ENCODE measurements at places on chromosomes 16 and 17.

GRCh38 chr16:71853413-71853812 is 7.6 kb downstream of the ATXN1L start:
- no peak for DNase-seq

DNA sequence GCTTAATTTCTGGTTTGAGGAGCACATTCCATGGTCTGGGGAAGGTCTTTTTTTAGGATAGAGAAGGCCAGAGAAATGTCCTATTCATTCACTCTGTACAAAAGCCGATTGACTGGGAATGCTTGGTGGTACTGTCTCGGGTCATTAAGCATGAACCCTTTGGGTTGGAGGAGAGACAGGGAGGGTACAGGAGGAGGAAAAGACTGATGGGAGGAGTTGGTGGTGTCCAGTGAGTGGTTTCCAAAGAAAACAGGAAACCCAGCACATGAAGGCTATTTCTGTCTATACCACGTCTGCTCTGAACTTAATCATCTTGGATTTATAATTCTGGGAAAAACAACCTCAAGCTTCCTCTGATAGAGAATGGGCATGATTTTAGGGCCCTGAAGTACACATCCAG is 111.9 kb downstream of the XYLT1 start:
- DNase-seq = no peak

GRCh38 chr16:75762746-75763145 is 36.5 kb upstream of the CPHXL start:
- no peak for DNase-seq

DNA sequence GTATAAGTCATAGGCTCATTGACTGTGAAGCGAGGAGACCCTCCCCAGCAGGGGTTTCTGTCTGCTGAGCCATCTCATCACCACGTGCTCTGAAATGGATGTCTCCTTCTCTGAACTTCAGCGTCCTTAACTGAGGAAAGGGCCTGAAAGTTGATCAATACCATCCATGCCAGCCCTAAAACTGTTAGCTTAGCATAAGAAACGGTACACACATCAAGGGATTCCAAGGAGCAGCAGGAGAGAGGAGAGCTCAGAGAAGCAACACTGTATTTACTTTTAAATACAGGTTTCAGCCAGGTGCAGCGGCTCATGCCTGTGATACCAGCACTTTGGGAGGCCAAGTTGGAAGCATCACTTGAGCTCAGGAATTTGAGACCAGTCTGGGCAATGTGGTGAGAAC is 248.9 kb upstream of the TNRC6C start:
- DNase-seq = no peak

DNA sequence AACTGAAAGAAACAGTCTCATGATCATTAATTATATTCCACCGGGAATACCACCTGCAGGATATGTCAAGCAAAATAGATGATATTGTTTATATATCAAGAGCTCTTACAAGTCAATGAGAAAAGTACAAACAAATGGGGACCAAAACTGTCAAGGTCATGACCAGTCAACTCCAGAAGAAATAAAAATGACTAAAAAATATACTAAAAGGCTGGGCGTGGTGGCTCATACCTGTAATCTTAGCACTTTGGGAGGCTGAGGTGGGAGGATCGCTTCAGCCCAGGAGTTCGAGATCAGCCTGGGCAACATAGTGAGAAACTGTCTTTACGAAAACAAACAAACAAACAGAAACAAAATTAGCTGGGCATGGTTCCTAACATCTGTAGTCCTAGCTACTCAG is 49.8 kb upstream of the SCNN1B start:
- DNase-seq = no peak

DNA sequence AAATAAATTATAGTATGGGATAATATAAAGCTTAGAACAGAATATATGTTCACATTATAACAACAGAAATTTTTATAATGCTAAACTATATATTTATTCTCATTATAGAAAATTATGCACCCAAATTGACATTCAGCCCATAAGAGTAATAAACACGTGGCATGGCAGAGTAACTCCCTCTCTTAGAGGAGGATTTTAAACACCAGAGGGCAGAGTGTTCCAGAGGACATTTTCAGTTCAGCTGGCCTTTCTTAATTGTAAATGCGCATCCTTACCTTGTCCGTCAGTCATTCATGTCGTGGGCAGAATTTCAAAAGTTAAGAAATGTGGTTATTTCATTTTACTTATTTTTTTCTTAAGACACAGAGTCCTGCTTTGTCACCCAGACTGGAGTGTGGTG is 147.1 kb downstream of the TANC2 start:
- DNase-seq = no peak
